Activated naive CD8-positive, alpha-beta T cell treated with anti-CD3 and anti-CD28 coated beads for 36 hours (primary cell): ENCODE measurements at places on chromosomes 12 and 14. TPM values are rescaled to one million over a fixed set of nuclear protein-coding genes. Genes with fewer than 3 reads are reported as not detected.

The SLC5A8 gene
- not detected for total RNA-seq

- DNase-seq, result no peak
Observed at GRCh38 chr12:108386709-108387360, 47.7 kb upstream of the CMKLR1 start.

GRCh38 chr14:43671716-43672485, 835.2 kb downstream of the FSCB start:
- no peak for DNase-seq

The LRRC10 gene
- not detected for total RNA-seq

The SOAT2 gene
- 3.1 TPM for total RNA-seq

DNA sequence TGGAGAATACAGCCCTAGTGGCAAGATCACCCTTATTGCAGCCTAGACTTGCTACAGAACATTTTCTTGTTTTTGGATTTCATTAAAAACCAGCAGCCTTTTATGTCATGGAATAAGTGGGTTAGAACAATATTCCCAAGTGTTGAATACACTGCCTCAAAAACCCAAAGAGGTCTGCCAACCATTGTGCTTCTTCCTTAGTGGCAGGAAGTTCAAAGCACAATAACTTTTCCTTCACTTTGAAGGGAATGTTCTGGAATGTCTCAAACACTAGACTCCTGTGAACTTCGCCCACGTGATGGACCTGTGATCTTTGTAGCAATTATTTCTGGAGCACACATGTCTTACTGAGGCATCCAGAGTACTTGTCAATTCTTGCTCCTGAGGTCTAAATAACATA, 8.5 kb downstream of the SLC17A8 start:
- no peak for DNase-seq

The CFAP54 gene
- 0.26 TPM for total RNA-seq

DNA sequence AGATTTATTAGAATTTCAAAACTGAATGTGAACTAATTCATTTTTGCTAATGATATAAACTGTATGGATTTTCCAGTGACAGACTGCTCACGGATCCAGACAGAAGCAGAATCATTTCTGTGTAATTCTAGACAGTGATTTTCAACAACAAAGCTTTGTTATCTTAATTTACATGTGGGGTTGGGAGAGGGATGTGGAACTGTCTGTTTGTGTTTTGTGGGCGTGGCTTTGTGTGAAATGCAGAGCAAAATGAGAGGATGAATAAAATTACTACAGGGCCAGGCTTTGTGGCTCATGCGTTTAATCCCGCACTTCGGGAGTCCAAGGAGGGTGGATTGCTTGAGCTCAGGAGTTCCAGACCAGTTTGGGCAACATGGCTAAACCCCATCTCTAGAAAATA, 834.7 kb downstream of the GALC start:
- no peak for DNase-seq

The MYF5 gene
- total RNA-seq, result not detected

The CFL2 gene
- 7.8 TPM for total RNA-seq

DNA sequence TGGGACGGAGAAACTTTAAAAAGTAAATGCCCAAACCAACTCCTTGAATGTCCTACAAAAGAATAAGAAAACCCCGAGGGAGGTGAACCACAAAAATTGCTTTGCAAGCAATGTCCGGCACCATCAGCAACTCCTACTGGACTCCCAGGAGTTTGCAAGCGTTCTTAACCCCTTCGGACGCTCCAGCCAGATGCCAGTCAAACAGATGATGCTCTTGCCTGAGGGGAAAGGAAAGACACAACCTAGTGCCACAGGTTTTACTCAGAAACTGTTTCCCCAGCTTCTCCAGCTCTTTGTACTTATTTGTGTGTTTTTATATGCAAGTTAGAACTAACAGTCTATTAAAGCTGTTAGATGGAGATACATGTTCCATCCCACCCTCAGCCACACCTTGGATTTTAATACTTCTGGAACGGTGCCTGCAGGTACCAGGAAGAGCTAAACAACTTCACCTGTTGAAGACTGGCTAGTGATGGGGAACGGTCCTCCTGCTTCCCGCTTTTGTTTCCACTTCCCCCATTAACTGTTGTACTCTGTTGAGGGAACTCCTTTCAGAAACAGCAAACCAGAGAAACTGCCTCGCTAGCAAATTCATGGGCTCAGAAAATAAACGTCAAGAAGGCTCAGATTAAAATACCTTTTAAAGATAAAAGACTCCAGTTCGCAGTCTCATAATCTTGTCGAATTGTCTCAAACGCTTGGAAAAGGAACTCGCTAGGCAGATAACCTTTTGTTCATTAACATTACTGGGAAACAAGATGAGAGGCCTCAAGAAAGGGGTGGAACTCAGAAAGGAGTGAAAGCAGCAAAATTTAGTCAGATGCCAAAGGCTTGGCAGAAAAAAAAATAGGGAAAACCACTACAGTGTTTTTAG, 1.1 kb upstream of the FERMT2 start:
- DNase-seq, result no peak

- DNase-seq, result no peak
Observed at GRCh38 chr14:74852922-74853530, 22.9 kb downstream of the PROX2 start.

- DNase-seq, result peak; percentile 47
Observed at GRCh38 chr12:113149361-113150150, at the start of gene CFAP73. Gene CFAP73 (plus strand): TSS chr12:113149724. CDS start chr12:113149858, 134 bp downstream.

The GRIN2B gene
- not detected for total RNA-seq

The ADGRD1 gene
- total RNA-seq, result 0.38 TPM

DNA sequence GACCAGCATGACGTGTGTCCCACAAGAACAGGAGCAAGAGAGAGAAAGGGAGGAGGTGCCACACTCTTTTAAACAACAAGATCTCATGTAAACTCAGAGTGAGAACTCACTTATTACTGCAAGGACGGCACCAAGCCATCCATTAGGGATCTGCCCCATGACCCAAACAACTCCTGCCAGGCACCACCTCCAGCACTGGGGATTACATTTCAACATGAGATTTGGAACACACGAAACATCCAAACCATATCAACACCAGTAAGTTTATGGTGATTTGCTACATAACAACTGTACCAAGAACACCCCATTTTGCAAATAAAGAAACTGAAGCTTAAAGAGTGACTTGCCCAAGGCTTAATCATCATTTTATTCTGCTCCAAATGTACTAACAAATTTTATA, 23.7 kb upstream of the OR6J1 start:
- no peak for DNase-seq

GRCh38 chr14:34372786-34373185, 89.3 kb downstream of the SPTSSA start:
- DNase-seq, result no peak

The TGFB3 gene
- 2.4 TPM for total RNA-seq

- DNase-seq, result no peak
Observed at GRCh38 chr12:31234955-31235867, 90.7 kb downstream of the SINHCAF start.

DNA sequence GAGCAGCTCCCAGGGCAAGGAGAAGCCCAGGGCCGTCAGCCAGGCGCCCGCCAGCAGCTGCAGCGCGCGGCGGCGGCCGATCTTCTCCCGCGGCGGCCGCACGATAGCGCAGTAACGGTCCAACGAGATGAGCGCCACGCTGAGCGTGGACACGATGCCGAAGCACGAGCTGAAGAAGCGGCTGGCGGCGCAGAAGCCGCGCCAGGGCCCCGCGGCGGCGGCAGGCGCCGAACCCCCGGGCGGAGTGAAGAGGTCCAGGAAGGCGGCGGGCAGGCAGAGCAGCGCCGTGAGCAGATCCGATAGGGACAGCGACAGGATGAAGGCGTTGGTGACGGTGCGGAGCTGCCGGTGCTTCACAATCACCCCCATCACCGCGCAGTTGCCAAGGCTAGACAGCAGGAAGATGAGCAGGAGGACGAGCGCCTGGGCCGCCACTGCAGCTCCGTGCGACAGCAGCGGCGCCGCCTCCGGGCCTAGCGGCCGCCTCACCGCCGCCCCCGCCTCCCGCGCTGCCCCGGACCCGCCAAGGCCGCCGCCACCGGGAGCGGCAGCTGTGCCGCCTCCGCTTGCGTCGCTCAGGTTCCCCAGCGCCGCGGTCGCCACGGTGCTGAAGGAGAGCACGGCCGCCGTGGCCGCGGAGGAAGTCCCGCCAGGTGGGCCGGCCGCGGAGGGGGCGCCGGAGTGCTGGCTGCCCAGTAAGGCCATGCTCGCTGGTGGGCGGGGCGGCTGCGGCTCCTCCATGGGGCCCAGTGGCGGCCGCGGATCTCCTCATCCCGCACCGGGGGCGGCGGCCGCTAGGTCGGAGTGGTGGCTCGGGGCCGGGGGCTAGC, 479 bp downstream of the GPR135 start:
- DNase-seq, result peak; percentile 61

GRCh38 chr12:31440586-31440985, 114.6 kb upstream of the SINHCAF start:
- no peak for DNase-seq

The PTGER2 gene
- total RNA-seq, result 23.3 TPM

- DNase-seq, result no peak
Observed at GRCh38 chr12:108850854-108851573, 6.4 kb downstream of the SSH1 start.

DNA sequence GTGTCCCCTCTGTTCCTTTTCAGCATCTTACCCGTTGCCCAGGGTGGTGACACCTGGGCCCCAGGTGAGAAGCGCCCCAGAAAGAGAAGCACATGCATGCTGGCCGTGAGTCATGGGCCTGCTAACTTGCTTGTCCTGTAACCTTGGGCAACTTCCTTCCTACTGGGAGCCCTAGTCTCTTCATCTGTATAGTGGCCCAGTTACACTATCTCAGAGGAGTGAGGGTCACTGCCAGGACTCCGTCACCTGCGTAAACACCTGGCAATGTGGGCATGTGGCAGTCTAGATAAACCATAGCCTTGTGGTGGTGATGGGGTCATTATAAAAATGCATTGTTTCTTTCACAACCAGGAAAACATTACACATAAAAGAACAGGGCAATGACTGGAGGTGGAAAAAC, 125.2 kb downstream of the SLC25A47 start:
- no peak for DNase-seq

DNA sequence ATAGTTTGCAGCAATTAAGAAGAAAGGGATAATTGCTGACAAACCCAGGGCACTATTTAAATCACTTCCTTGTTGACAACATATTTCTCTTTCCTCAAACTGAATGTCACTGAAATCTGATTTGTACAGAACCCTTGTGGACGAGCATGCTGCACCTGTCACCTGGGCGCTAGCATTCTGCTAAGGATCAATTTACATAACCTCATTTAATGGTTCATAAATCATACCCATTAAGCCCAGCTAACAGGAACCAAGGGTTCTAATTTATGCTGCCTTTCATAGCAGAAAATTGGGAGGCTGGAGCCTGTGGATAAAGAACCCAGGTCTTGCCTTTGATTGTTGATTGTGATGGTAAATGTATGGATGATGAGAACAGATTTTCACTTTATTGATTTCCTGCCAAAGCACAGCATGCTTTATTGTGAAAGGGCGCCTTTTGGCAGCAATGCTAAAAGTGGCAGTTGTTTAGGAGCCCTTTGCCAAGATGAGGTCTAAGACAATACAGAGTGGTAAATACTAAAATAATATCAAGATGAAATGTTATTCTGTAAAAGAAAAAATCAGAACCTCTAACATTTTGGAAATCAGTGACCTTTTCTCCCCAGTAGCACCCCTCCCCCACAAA, 95.4 kb downstream of the NKX2-1 start:
- DNase-seq, result no peak

The P2RX7 gene
- total RNA-seq, result 3.9 TPM

The AKAP6 gene
- total RNA-seq, result 1.3 TPM

DNA sequence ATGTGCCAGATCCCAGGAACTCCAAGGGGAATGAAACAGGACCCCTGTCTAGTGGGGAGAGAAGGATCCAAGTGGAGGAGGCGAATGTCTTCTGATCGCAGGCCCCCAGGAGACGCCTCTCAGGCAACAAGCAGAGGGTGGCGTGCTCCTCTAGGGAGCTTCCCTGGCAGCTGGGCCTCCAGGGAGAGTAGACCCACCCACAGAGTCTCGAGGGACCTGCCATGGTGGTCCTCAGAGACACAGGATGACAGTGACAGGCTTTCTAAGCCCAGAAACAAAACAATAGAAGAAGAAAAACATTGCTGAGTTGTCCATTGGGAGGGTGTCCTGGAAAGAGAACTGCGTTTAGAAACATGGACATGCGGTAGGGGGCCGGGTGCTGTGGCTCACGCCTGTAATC, 140.6 kb upstream of the MAP1LC3B2 start:
- no peak for DNase-seq

The BICDL1 gene
- total RNA-seq, result 62.7 TPM

- peak; percentile 47 for DNase-seq
Observed at GRCh38 chr12:121295746-121296617, 527 bp downstream of the CAMKK2 start.

DNA sequence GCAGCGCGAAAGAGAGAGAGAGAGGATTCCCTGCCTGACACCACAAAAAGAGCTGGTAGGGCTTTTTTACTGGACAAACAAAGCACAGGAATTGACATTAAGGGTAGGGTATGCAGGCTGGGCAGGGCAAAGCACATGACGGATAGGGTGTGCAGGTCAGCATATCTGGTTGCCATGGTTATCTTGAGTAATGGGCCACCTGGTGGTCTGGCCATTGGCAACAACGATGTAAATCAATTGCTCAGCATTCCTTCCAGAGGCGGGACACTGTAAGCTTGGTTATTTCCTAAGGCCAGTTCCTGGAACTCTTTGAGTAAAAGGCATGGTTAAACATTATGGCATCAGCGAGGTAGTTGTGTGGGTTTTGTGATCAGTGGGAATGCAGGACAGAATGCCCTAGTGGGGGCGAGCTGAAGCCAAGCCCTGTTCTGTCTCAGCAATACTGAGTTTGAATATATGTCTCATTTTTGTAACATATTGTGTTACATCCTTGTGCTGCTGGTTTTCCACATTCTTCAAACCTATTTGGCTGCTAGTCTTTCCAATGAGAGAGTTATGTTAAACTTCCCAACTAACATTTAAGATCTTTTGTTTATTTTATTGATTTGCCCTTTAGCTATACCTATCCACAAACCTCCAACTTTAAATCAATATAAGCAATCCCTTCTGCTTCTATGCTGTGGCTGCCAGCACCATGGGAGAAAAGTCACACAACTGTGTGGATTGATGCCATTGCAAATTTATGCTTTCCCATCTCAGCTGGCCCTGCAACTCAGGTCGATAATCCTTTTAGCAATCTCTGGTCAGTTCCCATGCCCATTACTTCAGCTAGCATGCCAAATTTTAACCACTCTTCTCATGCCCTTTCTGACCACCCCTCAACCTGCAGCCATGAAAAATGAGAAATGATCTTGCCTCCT, 396.7 kb upstream of the PDE3A start:
- no peak for DNase-seq

GRCh38 chr12:98280152-98280551, 235.2 kb upstream of the TMPO start:
- DNase-seq, result no peak

- no peak for DNase-seq
Observed at GRCh38 chr12:16348435-16349130, 1.1 kb downstream of the MGST1 start.

DNA sequence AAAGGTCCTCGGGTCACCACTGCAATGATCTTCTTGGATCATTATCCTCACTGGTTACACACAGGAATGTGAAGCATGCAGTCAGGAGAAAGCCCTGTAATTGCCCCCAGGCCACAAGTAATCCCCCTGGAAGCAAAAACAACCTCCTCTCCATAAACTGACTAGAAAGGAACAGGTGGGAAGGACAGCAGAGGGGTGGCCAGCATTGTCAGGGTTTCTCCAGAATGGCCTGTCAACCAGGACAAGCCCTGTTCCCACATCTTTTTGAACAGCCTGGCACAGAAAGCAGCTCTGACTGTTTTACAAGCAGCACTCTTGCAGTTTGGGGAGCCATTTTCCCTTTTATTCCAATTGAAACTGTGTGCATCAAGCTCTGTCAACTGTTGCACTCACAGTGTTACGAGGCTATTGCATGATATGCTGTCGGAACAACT, 36.1 kb downstream of the TMCC3 start:
- DNase-seq, result no peak
